ENCODE measurements at places on chromosomes 7 and 10.

DNA sequence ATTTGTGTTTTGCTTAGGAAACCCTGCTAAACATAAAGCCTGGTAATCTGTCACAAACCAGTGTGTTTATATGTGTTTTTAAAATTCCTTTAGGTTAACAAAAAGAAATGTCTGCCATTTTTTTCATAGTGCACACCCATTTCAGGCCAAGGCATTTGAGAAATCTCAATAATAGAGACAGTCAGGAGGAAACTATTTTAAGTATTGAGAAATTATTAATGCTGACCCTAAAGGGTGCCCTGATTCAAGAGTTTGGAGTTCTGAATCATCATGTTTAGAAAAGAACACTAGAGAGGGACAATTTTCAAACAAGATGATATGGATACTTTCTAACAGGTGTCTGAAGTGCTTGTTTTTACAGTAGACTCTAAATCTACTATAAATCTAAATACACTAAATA lies 28.7 kb downstream of the MALRD1 start:
- no peak for DNase-seq

- no peak for DNase-seq
Observed at GRCh38 chr7:76216381-76217082, 14.8 kb downstream of the SRRM3 start.

DNA sequence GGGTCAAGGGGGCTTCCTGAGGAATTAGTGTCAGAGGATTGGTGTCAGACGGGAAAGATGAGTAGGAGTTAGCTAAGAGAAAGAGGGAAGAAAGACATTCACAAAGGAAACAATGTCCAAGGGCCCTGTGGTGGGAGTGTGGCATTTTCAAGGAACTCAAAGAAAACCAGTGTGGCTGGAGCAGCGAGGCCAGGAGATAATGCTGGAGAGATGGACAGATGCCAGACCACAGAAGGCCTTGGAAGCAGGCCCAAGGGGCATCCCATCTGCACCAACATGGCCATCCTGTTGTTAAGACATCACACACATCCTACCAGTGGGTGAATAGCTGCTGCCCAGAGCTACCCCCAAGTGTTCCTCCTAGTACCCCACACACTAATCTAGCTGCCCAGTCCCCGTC lies 36.1 kb upstream of the CUL1 start:
- no peak for DNase-seq

DNA sequence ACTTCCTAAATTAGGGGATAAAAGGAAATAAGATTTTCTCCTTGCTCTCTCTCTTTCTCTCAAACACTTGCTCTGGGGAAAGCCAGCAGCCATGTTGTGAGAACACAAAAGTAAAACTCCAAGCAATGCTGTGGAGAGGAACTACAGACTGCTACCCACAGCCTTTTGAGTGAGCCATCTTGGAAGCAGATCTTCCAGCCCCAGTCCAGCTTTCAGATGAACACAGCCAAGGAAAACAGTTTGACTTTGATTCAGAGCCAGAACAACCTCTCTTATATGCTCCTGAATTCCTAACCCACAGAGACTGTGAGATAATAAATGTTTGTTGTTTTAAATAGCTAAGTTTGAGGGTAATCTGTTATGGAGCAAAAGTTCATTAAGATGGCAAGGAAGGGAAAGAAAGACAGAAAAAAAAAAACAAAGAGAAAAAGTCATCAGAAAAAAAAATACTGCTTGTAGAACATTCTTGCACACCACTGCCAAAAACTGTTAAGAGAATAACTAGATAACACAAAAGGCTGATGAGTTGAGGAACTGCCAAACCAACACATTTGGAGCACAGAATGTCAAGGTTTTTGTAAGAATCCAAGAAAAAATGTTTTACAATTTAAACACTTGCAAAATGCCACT lies 20.9 kb upstream of the PRKAR2B start:
- no peak for DNase-seq

- DNase-seq: no peak
Observed at GRCh38 chr10:4257939-4258465, 473.0 kb upstream of the KLF6 start.

DNA sequence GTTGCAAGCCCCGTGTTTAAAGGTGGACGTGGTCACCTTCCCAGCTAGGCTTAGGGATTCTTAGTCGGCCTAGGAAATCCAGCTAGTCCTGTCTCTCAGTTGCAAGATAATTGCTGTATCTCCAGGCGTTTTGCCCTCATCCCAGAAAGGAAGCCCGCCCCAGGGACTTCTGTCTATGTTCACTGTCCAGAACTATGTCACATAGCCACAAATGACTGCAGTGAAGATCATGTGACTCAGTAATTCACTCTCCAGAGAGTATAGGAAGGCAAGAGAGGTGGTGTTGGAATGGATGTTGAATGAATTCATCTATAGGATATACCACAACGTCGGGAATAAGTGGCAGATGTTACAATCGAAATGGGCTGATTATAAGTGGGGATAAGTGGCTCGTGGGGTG lies 349 bp upstream of the ERVW-1 start:
- no peak for DNase-seq

DNA sequence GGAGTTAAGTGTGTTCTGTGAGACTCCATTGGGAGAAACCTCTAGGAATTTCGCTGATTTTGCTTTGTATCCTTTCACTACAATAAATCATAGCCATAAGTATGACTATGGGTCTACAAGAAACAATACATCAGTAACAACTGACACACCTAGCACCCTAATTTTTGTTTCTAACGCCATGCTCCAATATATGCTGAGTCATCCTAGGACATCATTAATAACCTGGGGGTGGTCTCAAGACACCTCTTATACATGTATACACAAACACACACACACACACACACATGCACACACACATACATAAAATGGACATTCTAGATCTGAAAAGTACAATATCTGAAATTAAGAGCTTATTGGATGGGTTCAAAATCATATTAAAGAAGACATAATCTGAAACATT lies 18.2 kb downstream of the ZNF248 start:
- no peak for DNase-seq

GRCh38 chr10:28060031-28060607 lies 61.2 kb upstream of the ODAD2 start:
- no peak for DNase-seq

DNA sequence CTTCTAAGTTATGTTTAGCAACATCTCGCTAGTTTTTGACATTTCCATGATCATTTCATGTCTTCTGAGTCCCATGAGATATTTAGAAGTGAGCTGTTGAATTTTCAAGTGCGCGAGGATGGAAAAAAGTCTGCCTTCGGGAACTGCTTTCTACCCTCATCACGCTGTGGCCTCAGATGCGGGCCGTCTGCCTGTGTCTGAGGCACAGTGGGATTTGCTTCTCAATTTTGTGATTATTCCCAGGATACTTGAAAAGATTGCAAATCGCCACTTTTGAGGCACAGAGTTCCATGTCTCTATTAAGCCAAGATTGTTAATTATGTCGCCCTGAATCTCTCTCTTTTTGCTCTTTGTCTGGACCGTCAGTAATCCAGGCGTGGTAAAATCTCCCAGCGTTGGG lies 30.8 kb upstream of the NKX6-2 start:
- no peak for DNase-seq

GRCh38 chr7:130145424-130146100 lies 59.6 kb downstream of the TMEM209 start:
- DNase-seq: no peak

DNA sequence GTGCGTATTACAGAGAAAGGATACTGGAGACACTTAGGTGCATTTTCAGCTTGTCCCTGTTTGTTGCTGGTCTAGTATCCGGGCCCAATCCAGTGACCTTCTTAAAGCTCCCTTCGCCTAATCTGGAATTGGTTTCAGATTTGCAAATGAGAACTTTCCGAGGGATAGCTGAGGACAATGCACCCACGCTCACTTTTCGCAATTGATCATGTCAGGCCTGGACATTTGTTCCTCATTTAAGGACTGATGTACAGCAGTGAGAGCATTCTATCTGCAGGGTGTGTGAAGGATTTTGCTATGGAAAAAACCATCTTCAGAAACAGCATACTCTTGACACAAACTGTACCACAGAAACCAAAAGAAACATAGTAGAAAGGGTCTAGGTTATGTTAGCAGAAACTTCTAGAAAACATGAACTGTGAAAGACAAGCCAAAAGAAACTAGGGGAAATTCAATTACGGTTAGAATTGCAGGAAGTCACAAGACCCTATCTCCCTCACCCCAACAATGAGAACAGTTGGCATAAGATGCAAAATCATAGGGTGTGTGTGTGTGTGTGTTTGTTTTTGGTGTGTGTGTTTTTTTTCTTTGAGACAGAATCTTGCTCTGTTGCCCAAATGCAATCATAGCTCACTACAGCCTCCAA lies 331.1 kb downstream of the CALN1 start:
- DNase-seq: peak; percentile 93

GRCh38 chr10:62597226-62597625 lies 207.3 kb upstream of the ADO start:
- DNase-seq: no peak

DNA sequence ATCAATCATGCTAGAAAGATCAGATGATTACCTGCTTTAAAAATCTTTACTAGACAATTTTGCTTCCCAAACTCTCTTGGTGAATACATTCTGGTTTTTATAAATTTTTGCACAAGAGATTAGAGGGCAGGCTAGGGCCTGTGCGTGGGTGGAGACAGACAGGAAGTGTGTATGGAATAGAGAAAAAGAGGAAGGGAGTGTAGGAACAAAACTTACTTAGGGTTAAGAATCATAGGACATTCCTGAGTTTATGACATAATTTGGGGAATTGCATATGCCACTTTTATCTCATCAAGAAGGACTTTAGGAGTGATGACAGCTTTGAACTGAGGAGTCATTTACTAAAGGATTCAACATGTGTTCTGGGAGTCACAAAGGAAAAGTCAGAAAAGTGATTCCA lies 31.3 kb downstream of the LAMB1 start:
- DNase-seq: peak; percentile 78

GRCh38 chr10:7956508-7956907 lies 98.0 kb upstream of the GATA3 start:
- DNase-seq: peak; percentile 84

GRCh38 chr10:98370831-98371820 lies 43.9 kb downstream of the PYROXD2 start:
- no peak for DNase-seq

- DNase-seq: no peak
Observed at GRCh38 chr10:16883084-16883483, 65.9 kb upstream of the RSU1 start.

GRCh38 chr10:1240341-1240775 lies 184.2 kb downstream of the WDR37 start:
- no peak for DNase-seq

GRCh38 chr7:105198223-105198622 lies 184.2 kb downstream of the KMT2E start:
- DNase-seq: no peak

DNA sequence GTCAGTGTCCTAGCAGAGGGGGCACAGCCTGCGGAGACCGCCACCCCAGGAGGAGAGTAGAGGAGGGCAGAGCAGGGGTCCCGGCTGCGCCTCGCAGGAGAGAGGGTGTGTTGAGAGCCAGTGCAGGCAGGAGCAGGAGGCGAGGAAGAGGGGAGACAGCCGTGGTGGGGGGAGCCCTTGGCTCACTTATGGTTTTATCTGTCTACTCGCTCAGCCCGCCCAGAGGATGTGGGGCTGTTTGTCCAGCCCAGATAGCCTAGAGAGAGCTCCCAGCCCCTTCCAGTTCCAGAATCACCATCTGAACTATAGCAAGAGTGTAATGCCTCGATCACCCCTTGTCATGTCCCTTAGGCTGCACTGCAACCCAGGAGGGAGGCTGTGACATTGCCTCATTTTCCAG lies 26.6 kb downstream of the SLC29A3 start:
- no peak for DNase-seq

- no peak for DNase-seq
Observed at GRCh38 chr7:93751421-93751820, 139.1 kb downstream of the TFPI2 start.

GRCh38 chr7:125061-125475 lies 67.3 kb upstream of the FAM20C start:
- DNase-seq: no peak

DNA sequence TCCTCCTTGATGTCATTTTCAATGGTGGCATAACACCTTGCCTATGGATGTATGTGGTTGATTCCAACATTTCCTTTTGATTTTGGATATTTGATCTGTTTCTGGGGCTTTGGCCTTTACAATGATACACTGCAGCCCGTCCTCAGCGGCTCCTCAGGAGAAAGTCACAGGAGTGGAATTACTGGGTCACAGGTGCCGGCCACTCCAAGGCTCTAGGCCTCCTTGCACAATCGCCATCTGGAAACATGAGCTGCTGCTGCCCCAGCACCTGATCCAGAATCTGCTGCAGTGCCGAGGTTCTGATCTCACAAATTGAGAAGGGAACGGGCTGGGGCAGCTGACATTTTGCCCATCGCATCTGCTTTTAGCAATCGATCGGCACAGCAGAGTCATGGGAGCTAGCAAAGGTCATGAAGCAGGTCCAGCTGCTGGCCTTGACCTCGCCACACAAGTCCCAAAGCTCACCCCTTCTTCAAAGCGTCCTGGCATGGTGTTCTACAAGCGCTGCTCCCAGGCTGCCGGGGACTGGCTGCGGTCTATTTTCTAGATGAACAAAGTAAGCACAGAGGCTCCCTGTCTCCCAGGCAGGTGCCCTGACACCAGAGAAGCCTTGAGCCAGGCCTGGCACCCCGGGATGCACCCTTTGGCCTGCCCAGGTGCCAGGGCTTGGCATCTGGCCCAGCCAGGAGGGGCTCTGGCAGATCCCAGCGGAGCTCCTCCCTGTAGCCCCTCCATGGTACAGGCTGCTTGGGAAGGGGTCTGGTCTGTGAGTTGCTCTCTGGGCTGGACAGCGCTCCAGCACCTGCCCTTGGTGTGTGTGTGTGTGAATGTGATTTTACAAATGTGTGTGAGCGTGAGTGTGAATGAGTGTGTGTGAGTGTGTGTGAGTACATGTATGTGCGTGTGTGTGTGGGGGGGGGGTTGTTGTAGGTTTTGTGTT lies 201.8 kb downstream of the GLRX3 start:
- no peak for DNase-seq

Measured in inflammatory macrophage treated with lipopolysaccharide for 4 hours (primary cell).